ENCODE measurements at places on chromosomes 2 and 18.

DNA sequence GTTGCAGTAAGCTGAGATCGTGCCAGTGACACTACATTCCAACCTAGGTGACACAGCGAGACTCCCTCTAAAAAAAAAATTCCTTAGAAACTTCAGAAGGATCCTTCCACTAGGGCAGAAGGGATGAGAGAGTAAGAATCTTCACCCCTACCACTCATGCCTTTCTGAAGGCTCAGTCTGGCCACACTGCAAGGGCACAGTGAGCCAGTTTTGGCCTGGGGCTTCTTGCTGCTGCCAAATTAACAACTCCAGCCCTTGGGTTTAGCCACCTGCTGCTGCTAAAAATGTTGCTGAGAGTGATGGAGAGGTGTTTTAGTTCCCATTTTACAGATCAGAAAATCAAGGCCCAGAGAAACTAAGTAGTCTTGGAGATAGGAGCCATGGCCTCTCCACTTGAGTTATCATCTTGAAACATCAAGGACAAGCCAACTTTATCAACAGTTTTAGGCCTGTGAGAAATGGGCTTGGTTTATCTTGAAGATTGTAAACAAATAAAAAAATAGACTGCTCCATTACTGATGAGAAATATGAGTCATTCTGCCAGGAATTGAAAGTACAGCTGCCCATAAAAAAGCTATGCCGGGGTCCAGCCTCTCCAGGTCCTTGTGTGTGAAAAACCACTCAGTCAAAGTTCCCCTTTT, 31.9 kb upstream of the CASP8 start:
- no peak for DNase-seq

GRCh38 chr2:150400849-150401248, 86.6 kb downstream of the RND3 start:
- no peak for DNase-seq

- no peak for DNase-seq
These were observed 1637.4 kb upstream of the ACVR2A start for GRCh38 chr2:146207417-146207816.

- no peak for DNase-seq
These were observed 223.3 kb downstream of the MTX2 start for GRCh38 chr2:176492583-176492982.

DNA sequence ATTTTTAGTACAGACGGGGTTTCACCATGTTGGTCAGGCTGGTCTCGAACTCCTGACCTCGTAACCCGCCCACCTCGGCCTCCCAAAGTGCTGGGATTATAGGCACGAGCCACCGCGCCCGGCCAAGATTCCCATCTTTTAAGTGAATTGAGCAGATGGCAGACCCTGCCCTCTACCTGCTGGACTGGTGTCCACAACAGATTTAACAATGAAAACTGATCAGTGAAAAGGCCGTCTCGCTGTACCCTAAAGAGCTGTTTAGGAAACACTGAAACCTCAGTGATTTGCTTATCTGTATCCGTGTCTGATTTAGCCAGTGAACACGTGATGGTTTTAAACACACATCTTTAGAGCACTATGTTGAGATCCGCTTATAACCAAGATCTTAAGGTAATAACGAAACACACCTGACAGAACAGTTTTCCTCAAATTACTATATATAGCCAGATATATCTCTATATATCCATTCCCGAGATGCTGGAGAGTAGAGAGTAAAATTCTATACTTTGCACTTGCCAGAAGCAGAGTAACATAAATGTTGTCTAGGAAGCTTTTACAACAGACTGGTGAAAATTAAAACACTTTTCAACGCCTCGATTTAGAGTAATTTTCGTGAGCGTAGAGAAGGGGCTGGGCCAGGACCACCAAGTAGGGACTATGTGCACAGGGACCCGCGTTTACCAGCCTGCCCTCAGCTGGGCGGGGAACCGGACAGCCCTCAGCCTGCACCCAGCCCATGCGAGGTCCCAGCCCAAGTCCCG, 594 bp downstream of the FAM161A start:
- DNase-seq: no peak

DNA sequence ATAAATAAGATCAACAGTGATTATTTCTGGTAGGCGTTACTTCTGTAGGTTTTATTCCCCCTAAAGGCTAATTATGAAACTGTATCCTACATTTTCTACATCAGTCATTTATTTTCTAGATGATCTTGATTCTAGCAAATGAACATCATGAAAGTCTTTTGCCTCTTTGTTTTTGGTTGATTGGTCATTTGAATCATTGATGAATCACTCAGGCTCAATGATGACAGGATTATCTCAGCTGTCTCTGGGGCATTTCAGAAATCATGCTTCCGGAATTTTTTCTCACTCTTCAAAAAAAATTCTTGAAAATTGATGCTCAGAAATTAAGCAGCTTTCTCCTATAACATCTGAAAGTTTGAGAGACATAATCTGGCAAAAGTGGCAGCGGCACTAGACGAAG, 298.9 kb upstream of the TCF4 start:
- no peak for DNase-seq

- no peak for DNase-seq
These were observed 34.3 kb upstream of the CD226 start for GRCh38 chr18:69981948-69982347.

Measured in activated naive CD8-positive, alpha-beta T cell treated with anti-CD3 and anti-CD28 coated beads for 36 hours (primary cell).